ENCODE measurements at places on chromosomes 12 and 14.

- no peak for DNase-seq
Observed at GRCh38 chr14:89268514-89268913, 148.5 kb downstream of the FOXN3 start.

DNA sequence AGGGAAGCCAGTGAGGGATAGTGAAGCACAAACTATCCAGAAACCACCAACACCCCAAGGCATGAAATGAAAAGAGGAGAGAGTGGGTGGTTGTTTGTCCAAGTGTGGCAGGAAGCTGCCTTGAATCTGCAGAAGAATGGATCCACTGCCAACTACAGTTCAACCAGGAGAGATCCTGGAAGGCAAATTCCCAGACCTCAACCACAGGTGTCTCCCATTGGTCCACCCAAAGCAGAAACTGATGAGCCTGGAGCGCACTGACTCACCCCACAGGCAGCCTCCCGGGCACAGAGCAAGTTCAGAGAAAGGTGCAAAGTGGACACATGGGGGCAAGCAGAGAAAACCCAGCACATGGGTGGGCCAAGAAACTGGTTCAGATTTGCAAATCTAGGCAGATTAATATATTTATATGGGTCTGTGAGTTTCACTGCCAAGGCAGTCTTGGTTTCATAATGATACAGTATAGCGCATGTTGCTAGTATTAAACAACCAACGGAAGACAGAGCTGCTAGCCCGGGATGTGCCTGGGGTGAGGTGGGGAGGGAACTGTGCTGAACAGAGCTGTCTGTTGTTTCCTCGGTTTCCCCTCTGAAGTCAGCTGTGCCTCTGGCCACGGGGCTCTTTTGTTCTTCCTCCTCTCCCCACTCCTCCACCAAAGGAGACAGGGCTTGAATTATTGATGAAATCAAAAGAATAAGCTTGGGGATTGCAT is 416.2 kb upstream of the CCDC196 start:
- DNase-seq, result no peak

DNA sequence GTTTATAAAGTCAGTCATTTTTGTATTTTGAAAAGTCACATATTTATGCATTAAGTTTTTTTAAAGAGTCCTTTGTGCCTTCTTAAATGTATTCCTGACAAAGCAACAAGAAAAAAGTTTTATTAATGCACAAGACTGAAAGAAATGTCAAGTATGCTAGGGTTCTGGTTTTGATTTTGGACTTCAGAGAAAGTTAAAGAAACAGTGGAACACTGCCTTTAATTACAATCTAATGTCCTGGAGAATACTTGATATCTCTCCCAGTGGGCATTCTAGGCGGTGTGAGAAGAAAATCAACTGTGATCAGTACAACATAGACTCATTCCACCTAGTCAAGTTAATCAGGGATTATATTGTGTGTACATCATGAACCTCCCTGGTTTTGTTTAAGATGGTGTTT is 49.9 kb downstream of the PRICKLE1 start:
- no peak for DNase-seq

- no peak for DNase-seq
Observed at GRCh38 chr12:65634626-65635331, 189.5 kb upstream of the HMGA2 start.

GRCh38 chr14:67943947-67944346 is 124.4 kb downstream of the RAD51B start:
- DNase-seq, result no peak

All from activated T-cell treated with anti-CD3 and anti-CD28 coated beads, Interleukin-2, amount 50 U/mL, for 1 hour (primary cell).